ENCODE measurements at places on chromosomes 12 and 14.
A peak's percentile ranks its signal among the peaks of the same experiment; 100 is the strongest.

GRCh38 chr12:85872497-85873091 is 1.5 kb upstream of the NTS start:
- no peak for DNase-seq

- no peak for DNase-seq
Observed at GRCh38 chr12:124720004-124720680, 143.5 kb downstream of the SCARB1 start.

DNA sequence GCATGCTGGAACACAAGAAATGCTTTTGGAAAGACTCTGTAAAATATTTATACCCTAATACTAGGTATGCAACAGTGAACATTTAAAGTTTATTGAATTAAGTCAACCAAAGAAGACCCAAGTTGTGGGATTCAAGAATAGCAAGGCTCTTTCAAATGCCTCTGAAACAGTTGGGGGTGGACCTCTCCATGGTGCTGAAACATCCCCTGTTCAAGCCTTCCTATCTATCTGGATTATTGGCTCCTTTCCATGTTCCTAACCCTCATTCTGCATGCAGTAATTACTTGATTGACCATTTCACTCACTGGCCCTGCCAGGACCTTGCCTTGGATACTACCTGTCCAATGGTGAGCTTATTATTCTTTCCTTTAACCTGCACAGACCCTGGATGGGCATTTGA is 349.7 kb downstream of the NRXN3 start:
- DNase-seq, result peak; percentile 62

DNA sequence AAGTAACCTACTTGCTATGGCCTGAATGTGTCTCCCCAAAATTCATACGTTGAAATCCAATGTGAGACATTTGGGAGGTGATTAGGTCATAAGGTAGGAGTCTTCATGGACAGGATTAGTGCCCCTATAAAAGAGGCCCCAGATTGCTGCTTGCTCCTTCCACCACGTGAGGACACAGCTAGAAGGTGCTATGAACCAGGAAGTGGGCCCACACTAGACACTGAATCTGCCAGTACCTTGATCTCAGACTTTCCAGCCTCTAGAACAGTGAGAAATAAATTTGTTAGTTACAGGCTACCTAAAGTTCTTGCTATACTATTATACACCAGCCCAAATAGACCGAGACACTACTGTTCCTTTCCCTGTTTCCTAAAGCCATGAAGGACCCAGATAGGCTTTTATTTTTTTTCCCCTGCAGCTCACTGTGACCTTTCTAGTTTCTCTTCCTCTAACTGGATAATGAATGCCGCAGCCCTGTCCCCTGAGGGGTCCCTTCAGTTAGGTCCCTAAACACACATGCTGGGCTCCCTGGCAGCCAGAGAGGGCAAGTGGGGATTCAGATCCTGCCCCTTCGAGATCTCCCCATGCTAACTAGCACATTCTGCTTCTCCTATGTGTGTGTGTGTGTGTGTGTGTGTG is 19.3 kb downstream of the SLC25A3 start:
- no peak for DNase-seq

DNA sequence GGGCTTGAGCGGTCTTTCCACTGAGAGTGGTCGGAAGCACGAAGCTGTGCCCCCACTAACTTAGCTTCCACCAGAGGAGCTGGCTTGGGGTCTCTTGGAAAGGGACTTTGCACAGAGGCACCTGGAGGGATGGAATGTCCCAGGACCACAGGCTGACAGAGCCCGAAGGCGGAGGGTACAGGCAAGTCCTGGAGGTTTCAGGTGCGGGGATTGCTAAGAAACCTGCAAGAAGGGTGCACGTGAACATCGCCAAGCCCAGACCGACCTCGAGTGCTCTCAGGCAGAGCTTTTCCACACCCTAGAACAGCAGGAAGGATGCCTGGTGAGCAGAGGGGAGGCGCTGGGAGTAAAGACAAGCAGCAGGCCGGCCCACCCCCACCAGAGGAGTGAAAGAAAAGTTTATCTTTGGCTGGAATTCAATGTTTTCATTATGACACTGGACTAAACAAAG is 61.6 kb downstream of the SERPINA3 start:
- DNase-seq, result no peak

- DNase-seq, result no peak
Observed at GRCh38 chr12:40911676-40912075, 219.4 kb downstream of the CNTN1 start.

GRCh38 chr12:26125400-26126339 is 833 bp upstream of the BHLHE41 start:
- DNase-seq, result peak; percentile 68

DNA sequence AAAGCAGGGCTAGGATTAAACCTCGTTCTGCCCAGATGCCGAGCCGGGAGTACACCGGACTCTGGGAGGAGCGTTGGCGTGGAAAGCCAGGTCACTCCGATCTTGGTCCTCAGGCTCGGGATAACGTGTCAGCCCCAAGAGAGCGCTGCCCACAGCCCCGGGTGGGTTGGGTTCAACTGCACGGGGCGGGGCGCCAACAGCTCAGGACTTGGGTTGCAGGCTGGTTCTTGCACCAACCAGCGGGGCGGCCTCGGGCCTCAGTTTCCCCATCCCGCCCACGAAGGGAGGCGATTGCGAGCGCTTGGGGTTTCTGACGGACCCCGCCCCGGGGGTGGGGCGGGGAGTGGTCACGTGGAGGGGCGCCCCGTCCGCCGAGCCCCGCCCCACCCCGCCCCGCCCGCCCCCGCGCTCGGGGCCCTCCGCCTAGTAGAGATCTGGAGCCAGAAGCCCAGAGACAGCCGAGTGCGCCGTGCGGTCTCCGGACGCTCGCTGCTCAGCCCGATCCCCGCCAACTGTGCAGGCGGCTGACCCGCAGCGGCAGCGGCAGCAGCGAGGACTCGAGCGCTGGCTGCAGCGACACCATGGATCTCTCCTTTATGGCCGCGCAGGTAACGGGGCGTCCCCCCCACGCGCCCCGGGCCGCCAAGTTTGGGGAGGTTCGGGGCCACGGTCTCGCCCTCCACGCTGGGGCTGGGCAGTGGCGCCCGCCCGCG is at the start of gene C14orf132:
Gene C14orf132, plus strand, starts transcription at position 443 of the 713 bp plus-strand sequence. Its CDS starts 139 bp downstream, at position 582.
- peak; percentile 54 for DNase-seq

DNA sequence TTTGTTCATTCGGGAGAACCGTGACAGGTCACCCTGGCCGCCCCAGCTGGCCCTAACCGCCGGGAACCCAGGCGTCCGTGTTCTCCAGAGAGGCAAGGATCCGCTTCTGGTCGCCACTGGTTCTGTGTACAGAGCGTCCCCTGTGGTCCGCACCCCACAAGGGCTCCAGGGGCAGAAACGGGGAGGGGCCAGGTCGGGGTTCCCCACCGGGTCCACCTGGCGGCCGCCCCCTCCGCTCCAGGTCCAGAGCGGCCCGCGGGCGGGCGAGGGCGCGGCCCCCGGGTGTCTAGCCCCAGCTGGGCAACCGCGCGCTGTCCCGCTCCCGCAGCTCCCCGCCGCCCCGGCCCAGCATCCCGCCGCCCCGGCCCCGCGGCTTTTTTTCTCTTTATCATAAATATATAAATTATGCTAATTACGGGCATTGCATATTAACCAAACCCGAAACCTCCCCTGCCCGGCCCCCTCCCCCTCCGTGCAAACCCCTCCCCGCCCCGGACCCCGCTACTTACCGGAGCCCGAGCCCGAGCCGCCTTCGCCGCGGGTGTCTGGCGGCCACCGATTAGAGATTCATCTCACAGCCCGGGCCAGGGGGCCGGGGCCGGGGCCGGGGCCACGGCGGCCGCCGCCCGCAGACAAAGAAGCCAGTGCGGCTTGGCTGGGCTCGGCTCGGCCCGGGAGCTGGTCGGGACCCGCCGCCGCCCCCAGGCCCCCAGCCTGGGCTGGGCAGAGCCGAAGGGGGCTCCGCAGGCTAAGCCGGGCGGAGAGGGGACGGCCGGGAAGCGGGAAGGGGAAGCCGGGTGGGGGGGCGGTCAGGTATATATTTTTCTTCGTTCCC is 512 bp downstream of the POU6F1 start:
- peak; percentile 52 for DNase-seq

DNA sequence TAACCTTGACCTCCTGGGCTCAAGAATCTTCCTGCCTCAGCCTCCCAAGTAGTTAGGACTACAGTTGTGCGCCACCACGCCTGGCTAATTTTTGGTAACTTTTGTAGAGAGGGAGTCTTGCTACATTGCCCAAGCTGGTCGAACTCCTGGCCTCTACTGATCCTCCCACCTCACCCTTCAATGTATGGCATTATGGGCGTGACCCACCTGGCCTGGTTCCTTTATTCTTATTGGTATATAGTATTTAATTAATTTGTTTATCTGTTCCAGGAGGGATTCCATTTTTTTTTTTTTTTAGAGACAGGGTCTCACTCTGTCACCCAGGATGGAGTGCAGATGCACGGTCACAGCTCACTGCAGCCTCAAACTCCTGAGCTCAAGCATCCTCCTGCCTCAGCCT is 40.9 kb upstream of the EAPP start:
- DNase-seq, result no peak

GRCh38 chr14:88333036-88333435 is 10.0 kb upstream of the KCNK10 start:
- no peak for DNase-seq

DNA sequence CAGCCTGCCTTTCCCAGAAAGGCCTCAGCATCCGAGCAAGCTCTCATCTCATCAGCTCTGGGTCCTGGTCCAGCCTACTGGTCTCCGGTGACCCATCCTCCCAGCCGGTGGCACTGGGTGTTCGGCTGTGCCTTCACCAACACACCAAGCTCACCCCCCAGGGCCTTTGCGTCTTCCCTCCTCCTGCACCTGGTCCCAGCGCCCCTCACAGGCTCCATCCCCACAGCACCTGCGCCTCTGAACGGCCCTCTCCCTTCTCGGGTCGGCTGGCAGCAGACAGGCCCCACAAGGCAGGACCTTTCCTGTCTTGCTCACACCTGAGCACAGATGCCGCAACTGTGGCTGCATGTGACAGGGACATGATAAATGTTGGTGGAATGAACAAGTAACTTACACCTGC is 13.1 kb downstream of the P2RX2 start:
- no peak for DNase-seq

DNA sequence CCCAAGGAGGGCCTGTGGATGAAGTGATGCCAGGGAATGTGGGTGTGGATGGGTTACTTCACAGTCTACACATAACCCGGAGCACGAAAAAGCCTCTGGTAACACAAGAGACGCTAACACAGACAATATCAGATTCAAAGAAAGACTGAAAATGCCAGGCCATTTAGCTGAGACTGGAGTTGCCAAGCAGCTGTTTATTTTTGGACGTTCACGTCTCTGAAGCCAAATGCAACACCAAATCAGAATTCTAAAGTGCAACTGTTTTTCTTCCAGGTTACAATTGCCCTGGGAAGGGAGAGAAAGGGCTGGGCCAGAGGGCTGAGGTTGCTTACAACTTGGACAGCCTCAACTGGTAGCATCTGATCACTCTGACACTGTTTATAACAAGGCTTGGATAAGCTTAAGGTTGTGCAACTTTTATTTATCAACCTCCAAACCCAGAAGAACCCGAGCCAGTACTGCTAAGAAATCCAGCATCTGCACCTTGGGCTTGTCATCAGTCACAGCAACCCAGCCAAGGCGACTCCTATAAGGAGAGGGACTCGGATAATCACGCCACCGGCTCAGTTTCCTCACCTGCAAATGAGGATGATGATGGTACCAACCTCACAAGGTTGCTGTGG is 24.8 kb downstream of the NUAK1 start:
- DNase-seq, result no peak

GRCh38 chr14:59314953-59315599 is 126.6 kb downstream of the DAAM1 start:
- DNase-seq, result no peak

- DNase-seq, result no peak
Observed at GRCh38 chr12:69339999-69340398, 8.2 kb upstream of the LYZ start.

DNA sequence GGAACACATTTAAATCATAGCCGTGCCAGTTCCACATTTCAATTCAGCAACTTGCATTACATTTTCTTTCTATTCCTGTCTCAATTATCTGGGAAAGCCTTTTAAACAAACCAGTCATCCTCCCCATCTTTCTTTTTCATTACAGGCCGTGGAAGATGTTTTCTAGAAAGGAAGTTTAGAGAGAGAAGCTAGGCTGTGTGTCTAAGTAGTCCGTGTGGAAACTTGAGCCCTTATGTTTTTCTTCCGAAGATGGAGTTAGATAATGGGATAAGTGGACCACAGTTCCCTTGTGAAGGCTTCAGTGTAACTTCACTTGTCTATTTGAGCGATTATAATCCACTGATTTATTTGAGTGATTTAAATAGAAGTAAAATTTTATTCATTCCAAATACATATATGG is 12.4 kb upstream of the PPM1H start:
- no peak for DNase-seq

- DNase-seq, result no peak
Observed at GRCh38 chr14:52333823-52334657, 19.9 kb downstream of the PTGER2 start.

GRCh38 chr12:127381043-127381668 is 885.8 kb upstream of the TMEM132C start:
- DNase-seq, result peak; percentile 73

GRCh38 chr12:132430838-132431774 is 58.8 kb upstream of the FBRSL1 start:
- DNase-seq, result no peak

GRCh38 chr12:89029961-89030360 is 322.3 kb downstream of the DUSP6 start:
- DNase-seq, result no peak

- DNase-seq, result no peak
Observed at GRCh38 chr14:82011460-82011859, 477.8 kb upstream of the SEL1L start.

DNA sequence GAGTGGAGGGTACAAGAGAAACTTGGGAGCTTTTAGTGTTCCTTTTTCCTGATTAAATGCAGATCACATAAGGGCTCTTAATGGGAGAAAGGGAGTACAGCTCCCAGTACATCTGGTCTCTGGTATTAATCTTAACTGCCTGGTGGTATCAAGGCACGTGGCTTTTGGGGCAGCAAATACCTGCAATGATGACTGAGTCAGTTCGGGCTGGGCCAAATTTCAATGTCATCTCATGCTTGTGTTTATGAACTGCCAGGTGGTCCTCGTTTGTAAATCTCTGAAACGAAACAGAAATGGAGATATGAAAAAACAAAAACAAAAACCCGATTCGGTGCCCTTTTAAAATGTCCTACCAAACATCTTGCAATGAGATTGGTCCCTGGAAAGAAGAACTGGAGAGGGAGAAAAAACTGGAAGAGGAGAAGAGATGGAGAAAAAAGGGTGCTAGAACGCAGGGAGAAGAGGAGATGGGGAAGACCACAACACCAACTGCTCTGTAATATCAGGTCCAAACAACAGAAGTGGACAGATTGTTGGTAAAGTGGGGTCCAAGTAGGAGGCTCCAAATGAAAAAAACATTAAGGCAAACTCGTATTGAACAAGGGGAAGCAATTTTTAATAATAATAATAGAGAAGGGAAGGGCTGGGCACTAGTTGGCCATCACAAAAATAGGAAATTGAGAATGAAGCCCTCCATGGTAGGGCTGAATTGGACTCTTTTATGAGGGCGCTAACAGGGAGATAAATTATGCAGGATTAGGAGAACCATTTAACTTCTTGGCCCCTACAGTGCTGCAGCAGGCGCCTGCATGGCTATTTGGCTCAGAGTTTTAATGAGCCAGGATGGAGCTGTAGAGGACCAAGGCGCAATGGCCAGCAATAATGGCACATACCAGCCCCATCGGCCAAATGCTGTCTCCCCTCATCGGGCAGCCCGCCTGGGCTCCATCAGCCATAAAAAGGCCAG is 45.4 kb upstream of the NPFF start:
- no peak for DNase-seq

All from progenitor cell of endocrine pancreas (in vitro differentiated cells).